Left cardiac atrium (tissue), 4 donors: ENCODE measurements at places on chromosomes 1 and 21.
A peak's percentile ranks its signal among the peaks of the same experiment; 100 is the strongest.

DNA sequence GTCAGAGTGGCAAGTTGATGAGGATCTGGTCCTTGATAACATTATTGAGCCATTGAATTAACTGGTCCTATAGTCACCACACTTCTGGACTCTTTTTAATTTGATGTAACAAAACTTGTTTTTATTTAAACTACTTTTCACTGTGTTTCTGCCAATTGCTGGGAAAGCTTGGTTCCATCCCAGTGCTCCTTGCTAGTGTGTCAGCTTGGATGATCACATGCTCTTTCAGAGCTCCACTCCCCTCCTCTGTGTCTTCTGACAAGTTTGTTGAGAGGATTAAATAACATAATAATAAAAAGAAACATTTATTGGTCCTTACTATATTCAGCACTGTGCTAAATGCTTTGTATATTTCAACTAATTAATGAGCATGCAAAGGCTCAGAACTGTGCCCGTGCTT lies 448.5 kb upstream of the B3GALT2 start:
- no peak for DNase-seq

DNA sequence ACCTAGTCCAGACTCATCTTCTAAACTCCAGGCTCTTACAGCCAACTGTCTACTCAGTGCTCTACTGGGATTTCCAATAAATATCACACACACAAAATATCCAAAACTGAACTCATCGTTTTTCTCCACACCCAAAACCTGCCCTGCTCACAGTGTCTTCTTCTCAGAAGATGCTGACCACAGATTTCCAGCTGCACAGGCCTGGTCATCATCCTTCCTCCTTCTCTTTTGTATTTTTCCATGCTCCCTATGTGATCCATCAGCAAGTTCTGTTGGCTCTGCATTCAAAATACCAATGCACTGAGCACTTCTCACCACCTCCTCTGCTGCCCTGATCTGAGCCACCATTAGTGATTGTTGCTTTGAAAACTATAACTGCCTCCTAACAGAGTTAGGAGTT lies 159.5 kb upstream of the KAZN start:
- no peak for DNase-seq

- peak; percentile 82 for DNase-seq
These were observed 37.9 kb upstream of the RHOU start for GRCh38 chr1:228697207-228698016.

DNA sequence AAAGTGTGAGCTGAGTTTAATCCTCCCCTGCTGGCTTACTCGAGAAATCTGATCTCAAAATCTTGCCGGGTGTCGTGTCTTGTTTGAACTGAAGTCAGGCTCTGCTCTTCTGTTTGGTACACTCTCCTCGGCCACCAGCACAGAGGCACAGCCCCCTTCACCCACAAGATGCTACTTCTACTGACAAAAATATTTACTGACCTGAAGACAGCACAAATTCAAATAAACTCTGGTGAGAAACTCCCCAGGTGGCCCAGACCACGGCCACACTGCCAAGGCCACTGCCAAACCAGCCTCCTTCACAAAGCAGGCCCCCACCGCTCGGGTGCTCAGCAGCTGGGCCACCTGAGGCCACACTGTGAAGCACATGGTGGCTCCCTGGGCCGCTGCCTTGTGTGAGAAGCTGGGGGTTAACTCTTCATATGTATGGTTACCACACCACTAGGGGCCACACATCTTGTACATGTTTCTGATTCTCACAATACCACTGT lies 80.6 kb downstream of the TGFBR3 start:
- no peak for DNase-seq

GRCh38 chr1:86956221-86956620 lies 41.8 kb downstream of the HS2ST1 start:
- no peak for DNase-seq
